ENCODE measurements at places on chromosomes 11 and 22.
A peak's percentile ranks its signal among the peaks of the same experiment; 100 is the strongest.

DNA sequence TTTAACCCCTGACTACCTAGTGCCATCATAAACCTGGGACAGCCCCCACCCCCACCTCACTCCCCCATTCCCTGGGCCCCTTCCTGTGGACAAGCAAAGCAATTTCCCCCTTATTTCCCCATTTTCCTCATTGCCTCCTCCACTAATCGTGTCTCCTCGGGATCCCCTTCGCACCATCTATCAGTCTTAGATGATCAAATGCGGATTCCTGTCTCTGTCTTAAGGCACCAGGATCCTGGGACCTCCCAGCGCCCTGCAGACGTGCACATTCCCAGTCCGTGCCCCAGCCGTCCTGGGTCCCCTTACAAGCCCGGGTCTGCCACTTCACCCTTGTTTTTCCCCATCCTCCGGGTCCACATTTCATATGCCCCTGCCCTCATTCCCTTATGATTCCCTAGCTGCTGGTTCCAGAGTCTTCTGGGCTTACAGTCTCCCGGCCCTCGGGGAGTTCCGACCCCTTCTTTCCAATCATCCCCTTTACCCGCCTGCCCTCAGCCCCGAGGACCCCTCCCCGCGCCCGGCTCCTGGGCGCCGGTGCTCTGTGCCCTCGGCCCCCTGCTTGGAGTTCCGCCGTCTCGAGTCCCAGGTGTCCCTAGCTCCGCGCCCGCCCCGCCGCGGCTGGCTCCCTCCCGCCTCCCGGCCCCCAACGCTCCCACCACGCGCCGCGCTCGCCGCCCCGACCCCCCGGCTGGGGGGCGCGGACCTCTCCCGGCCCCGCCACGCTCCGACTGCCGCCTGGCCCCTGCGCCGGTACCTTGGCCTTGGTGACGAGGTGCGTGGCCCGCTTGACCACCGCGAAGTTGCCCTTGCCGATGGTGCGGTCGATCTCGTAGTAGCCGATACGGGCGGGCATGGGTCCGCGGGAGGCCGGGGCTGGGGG, 599 bp downstream of the SIK3 start:
- peak overlapping the region; percentile 90 for H3K27ac ChIP-seq
- DNase-seq: no peak
- H3K36me3 ChIP-seq: no peaks in the 10 kb centered on the region
- no peaks in the 10 kb centered on the region for H3K27me3 ChIP-seq

GRCh38 chr11:62383822-62384221, 35.0 kb upstream of the SCGB1A1 start:
- no peak overlapping the region for H3K4me3 ChIP-seq
- no peak for DNase-seq
- no peak overlapping the region for H3K27ac ChIP-seq
- H3K27me3 ChIP-seq: no peaks in the 10 kb centered on the region
- peaks cover 12% of the 10 kb centered on the region for H3K4me1 ChIP-seq

DNA sequence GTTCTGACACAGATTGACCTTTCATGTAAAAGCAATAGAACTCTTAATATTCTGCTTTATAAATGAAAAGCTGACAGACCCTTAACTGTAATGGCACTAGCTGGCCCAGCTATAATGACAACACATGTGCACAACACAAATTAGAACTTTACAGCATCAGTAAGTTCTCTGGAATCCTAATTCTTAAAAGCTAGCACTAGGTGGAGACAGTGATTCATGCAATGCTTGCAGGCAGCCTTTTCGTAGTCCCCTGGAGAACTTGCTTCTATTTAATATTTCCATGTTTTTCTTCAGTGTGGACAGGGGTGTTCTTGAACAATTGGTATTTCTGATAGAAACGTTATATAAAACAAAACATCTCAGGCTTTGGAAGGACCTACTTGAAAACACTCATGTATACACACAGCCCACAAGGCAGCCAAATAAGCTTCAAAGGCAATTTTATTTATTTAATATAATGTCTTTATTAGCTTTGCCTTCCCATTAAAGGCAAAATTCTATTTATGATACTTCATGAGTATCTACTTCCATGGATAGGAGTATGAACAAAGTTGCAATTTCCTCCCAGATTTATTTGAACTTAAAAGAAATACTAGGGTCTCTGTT, 374.3 kb upstream of the MPPED2 start:
- H3K4me3 ChIP-seq: no peak overlapping the region
- H3K27me3 ChIP-seq: no peaks in the 10 kb centered on the region
- H3K36me3 ChIP-seq: no peaks in the 10 kb centered on the region
- peak; percentile 34 for DNase-seq
- H3K27ac ChIP-seq: no peak overlapping the region

GRCh38 chr11:13775471-13775870, 107.0 kb downstream of the FAR1 start:
- no peaks in the 10 kb centered on the region for H3K36me3 ChIP-seq
- no peak overlapping the region for H3K27ac ChIP-seq
- peak; percentile 11 for DNase-seq
- peaks cover 3% of the 10 kb centered on the region for H3K4me1 ChIP-seq
- H3K4me3 ChIP-seq: no peak overlapping the region
- H3K27me3 ChIP-seq: no peaks in the 10 kb centered on the region

- no peak overlapping the region for H3K27ac ChIP-seq
- H3K4me3 ChIP-seq: no peak overlapping the region
- no peaks in the 10 kb centered on the region for H3K4me1 ChIP-seq
- H3K36me3 ChIP-seq: no peaks in the 10 kb centered on the region
These were observed 236.1 kb downstream of the KCNA4 start for GRCh38 chr11:29780756-29781155.

GRCh38 chr22:27220339-27220738, 563.0 kb downstream of the MIAT start:
- no peak overlapping the region for H3K27ac ChIP-seq
- DNase-seq: peak; percentile 75
- H3K27me3 ChIP-seq: no peaks in the 10 kb centered on the region
- no peaks in the 10 kb centered on the region for H3K36me3 ChIP-seq
- peaks cover 6% of the 10 kb centered on the region for H3K4me1 ChIP-seq

GRCh38 chr22:42399315-42400271, 32.6 kb downstream of the NFAM1 start:
- no peak overlapping the region for H3K4me3 ChIP-seq
- no peaks in the 10 kb centered on the region for H3K36me3 ChIP-seq
- H3K27me3 ChIP-seq: peaks cover 5% of the 10 kb centered on the region
- DNase-seq: peak; percentile 43

- H3K36me3 ChIP-seq: no peaks in the 10 kb centered on the region
- peaks cover 55% of the 10 kb centered on the region for H3K4me1 ChIP-seq
- DNase-seq: peak; percentile 71
- H3K27me3 ChIP-seq: no peaks in the 10 kb centered on the region
- no peak overlapping the region for H3K27ac ChIP-seq
- H3K4me3 ChIP-seq: no peak overlapping the region
These were observed 8.5 kb downstream of the SPON1 start for GRCh38 chr11:13970986-13971385.

DNA sequence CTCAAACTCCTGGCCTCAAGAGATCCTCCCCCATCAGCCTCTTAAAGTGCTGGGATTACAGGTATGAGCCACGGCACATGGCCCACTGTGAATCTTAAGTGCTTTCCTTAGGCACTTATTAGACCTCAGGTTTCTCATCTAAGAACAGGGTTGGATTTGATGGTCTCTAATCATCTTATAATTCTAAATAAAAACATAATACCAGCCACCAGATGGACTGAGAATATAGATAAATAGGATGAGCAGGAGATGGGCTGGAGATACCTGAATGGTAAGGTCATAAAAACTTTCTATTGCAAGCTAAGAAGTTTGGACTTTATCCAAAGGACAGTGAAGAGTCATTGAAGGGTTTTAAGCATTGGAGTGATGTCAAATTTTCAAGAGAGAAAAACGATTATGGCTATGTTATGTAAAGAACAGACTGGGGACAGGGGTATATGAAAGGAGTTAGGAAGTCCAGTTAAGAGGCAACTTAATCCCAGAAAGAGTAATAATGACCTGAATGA, 85.2 kb downstream of the RELT start:
- H3K4me3 ChIP-seq: no peak overlapping the region
- no peak overlapping the region for H3K27ac ChIP-seq
- H3K27me3 ChIP-seq: no peaks in the 10 kb centered on the region
- H3K36me3 ChIP-seq: no peaks in the 10 kb centered on the region

DNA sequence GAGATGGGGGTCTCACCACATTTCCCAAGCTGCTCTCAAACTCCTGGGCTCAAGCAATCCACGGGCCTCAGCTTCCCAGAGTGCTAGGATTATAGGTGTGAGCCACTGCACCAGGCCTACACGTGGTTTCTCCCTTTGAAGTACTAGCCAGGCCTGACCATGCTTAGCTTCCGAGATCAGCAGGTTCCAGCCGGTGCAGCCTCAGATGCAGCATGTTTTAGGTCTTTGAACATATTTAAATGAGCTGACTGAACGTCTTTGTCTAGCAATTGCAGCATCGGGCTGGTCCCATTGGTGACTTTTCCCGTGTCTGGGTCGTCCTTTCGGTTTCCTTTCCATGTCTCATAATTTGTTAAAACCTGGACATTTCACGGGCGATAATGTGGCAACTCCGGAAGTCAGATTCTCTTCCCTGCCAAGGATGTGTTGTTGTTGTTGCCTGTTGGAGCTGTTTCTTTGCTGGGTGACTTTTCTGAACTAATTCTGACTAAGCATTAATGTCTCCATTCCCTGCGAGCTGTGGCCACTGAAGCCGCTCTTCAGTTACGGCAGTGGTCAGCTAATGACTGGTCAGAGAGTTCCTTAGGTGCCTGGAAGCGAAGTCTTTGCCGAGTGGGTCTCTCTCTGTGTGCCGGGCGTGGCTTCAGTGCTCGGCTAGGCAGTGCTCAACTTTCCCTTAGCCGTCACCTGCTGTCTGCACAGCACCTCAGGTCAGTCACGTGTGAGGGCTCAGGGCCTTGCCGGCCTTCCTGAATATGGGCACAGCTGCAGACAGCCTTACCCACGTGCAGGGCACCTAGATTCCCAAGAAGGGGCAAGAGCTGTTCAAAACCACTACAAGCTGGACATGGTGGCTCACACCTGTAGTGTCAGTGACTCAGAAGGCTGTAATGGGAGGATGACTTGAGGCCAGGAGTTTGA, 3.8 kb upstream of the CYP2D6 start:
- DNase-seq: no peak
- peaks cover 9% of the 10 kb centered on the region for H3K4me1 ChIP-seq
- H3K27me3 ChIP-seq: no peaks in the 10 kb centered on the region
- no peak overlapping the region for H3K27ac ChIP-seq
- H3K36me3 ChIP-seq: peaks cover 3% of the 10 kb centered on the region

GRCh38 chr22:45999379-45999971, 22.5 kb upstream of the WNT7B start:
- H3K4me1 ChIP-seq: peaks cover 10% of the 10 kb centered on the region
- no peak overlapping the region for H3K4me3 ChIP-seq
- no peaks in the 10 kb centered on the region for H3K36me3 ChIP-seq

GRCh38 chr11:11640152-11640551, 18.3 kb upstream of the GALNT18 start:
- no peaks in the 10 kb centered on the region for H3K4me1 ChIP-seq
- no peak overlapping the region for H3K27ac ChIP-seq
- no peak overlapping the region for H3K4me3 ChIP-seq
- DNase-seq: no peak

DNA sequence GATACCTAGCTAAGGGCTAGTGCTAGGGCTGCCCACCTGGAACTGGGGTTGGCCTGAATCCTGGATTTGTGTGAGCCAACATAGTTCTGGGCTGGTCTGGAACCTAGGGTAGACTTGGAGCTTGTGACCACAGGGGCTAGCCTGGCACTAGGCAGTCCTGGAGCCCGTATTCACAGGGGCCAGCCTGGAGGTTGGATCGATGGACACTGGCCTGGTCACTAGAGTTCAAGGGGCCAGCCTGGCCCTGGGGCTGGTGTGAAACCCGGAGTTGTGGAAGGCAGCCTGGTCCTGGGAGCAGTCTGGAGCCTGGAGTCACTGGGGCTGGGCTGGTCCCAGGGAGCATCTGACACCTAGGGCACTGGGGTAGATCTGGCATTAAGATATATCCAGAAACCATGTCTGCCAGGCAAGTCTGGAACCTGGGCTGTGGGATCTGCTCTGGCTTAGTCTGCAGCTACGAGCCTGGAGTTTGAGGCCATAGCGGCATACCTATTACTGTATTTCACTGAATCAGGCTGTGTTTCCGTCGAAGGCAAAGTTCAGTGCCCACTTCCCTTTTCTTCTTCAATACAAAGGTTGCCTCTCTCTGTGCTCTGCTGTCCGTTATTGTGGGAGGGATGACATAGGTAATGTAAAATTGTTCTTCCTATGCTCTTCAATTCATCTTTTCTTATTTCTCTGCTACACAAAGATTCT, 9.1 kb upstream of the GLYATL1B start:
- H3K4me3 ChIP-seq: no peak overlapping the region
- no peaks in the 10 kb centered on the region for H3K36me3 ChIP-seq
- no peak overlapping the region for H3K27ac ChIP-seq
- DNase-seq: no peak

DNA sequence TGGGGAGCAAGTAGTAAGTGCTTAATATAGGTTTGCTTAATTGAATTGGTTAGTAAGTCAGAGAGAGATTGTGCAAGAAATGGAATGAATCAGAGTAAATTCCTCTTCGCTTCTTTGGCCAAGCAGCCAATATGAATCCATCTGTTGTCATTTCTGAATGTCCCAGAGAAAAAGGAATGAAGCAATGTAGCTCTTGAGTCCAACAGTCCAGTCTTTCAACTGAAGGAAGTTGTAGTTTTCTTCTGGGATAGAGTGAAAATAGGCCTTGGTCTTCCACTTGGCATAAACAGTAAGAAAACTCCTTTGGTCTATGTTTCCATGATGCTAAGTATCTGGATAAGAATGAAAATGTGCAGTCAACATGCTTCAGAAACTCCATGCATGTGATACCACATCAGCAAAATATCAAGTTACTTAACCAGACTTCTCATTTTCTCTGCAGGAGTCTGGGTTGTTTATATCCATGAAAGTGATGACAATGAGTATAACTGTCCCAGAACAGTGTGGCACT, 1.8 kb upstream of the FIBIN start:
- DNase-seq: no peak
- no peak overlapping the region for H3K27ac ChIP-seq
- no peak overlapping the region for H3K4me3 ChIP-seq
- H3K27me3 ChIP-seq: peaks cover 12% of the 10 kb centered on the region
- no peaks in the 10 kb centered on the region for H3K4me1 ChIP-seq

- no peaks in the 10 kb centered on the region for H3K4me1 ChIP-seq
- no peak overlapping the region for H3K4me3 ChIP-seq
- no peak for DNase-seq
- no peaks in the 10 kb centered on the region for H3K27me3 ChIP-seq
- H3K36me3 ChIP-seq: no peaks in the 10 kb centered on the region
These were observed 55.3 kb downstream of the KIRREL3 start for GRCh38 chr11:126945319-126945718.

DNA sequence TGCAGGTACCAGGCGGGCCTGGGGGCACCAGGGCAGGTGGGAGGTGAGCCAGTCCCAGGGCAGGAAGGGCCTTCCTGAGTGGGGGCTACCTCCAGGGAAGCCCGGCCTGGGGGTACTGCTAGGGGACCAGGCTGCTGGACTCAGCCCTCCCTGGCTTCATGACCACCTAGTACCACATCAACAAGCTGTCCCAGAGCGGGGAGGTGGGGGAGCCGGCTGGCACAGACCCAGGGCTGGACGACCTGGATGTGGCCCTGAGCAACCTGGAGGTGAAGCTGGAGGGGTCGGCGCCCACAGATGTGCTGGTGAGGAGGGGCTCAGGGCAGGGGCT, 6.7 kb downstream of the TRPT1 start:
- no peak overlapping the region for H3K27ac ChIP-seq

GRCh38 chr11:67379061-67380058, 6.0 kb upstream of the CLCF1 start:
- H3K27ac ChIP-seq: no peak overlapping the region
- peaks cover 10% of the 10 kb centered on the region for H3K27me3 ChIP-seq
- DNase-seq: peak; percentile 82
- no peaks in the 10 kb centered on the region for H3K36me3 ChIP-seq
- H3K4me3 ChIP-seq: no peak overlapping the region

GRCh38 chr11:63518548-63518947, 12.7 kb downstream of the LGALS12 start:
- H3K4me1 ChIP-seq: no peaks in the 10 kb centered on the region
- no peaks in the 10 kb centered on the region for H3K27me3 ChIP-seq
- H3K4me3 ChIP-seq: no peak overlapping the region
- no peaks in the 10 kb centered on the region for H3K36me3 ChIP-seq

All from large intestine (tissue), 12 donors.